CD4-positive, alpha-beta T cell treated with Interleukin-21 for 1 hour (primary cell): ENCODE measurements at places on chromosomes 1 and 21.

- DNase-seq, result no peak
Measured at GRCh38 chr1:15736892-15737261, 819 bp downstream of the SLC25A34 start.

DNA sequence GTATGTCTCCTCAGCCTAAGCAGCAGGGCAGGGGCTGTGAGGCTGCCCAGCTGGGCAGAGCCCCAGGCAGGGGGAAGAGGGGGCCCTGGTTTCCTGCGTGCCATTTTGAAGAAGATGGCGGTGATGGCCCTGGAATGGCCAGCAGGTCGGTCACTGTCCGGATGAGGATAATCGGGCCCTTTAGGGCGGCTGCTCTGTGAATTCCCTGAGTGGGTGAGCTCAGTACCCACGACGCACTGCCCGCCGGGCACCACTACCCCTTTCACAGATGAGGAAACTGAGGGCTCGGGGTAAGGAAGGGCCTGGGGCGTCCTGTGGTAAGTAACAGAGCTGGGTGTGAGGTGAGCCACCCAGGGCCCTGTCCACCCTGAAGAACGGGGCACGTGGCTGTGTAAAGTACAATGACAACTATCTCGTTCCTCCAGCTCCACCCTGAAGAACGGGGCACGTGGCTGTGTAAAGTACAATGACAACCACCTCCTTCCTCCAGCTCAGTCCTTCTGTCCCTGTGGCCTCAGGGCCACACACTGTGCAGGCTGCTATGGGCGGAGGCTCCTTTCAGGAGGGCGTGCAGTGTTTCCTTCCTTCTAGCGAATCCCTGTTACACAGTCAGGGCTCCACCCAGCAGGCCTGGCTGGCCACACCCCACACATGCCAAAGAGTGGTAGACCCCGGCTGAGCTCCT is 23.2 kb downstream of the ITGB2 start:
- no peak for DNase-seq

DNA sequence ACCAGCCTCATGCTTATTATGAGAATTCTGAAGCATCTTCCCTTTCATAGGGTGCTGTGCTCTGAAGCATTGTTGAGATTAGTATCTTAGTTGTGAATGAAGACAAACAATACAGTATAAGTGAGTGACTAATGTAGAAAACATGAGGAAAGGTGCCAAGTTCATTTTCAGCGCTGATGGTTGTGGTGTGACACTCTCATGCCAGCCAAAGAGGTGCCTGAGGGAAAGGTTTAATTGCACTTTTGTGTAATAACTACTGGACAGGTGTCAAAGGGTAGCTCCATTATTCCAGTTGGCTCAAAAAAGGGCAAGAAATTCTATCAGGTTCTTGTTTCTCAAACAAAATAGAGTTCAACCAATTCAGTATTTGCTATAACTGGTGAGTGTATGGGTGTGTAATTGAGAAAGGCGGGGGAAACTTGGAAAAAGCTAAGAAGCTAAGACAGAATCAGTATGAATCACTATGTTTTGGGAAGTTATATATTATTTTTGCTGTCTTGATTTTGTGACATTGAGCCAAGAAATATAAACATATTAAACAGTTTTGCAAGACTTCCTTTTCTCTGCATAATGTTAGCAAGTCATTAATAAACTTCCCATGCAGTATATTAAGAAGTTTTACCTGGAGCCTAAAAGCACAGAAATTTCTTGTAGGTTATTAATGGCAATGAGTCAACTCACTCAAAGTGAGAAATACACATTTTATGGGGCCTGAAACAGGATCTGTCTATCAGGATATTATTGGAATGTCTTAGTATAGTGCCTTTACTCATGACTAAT is 31.8 kb downstream of the KCNK2 start:
- no peak for DNase-seq

DNA sequence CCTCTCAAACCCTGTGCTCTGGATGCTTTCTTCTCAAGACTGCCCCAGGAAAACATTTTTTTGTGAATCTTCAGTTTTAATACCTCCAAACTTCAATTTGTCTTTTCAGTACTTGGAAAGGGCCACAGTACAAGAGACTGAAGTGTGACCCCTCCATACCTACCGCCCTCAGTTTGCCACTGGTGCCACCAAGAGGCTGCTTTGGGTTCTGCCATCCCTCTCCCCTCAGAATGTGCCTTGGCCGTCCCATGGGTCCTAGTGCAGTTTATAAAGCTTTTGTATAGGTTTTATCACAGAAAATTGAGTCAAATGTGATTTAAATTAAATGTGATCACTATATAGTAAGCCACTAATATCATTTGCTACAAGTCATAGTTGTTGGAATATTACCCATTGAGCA is 60.8 kb upstream of the PGD start:
- peak; percentile 48 for DNase-seq

- no peak for DNase-seq
Measured at GRCh38 chr1:225458222-225458631, 30.4 kb upstream of the LBR start.
